ENCODE measurements at places on chromosomes 12 and 14. TPM values are rescaled to one million over a fixed set of nuclear protein-coding genes. Genes with fewer than 3 reads are reported as not detected.

KCNK13 gene
- total RNA-seq, result 0.15 TPM

FIGNL2 gene
- 0.24 TPM for total RNA-seq

KRT79 gene
- not detected for total RNA-seq

BEGAIN gene
- total RNA-seq, result 2.0 TPM

DNA sequence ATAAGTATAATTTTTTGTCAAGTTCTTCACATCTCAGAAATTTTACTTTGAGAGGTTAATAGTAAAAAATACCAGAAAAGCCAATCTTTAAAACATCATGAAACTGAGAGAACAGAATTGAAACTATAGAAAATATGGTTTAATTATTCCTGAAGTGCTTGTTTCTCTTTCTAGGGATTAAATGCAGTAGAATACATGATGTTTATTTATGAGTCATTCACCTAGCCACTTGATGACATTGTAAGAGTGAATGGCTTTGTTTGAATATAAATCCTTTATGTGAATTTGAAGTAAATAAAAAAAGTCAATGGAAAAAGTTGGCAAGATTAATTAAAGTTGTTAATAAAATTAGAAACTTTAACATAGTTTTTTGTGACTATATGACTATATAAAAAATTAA lies 48.4 kb downstream of the KTN1 start:
- DNase-seq, result no peak

DNA sequence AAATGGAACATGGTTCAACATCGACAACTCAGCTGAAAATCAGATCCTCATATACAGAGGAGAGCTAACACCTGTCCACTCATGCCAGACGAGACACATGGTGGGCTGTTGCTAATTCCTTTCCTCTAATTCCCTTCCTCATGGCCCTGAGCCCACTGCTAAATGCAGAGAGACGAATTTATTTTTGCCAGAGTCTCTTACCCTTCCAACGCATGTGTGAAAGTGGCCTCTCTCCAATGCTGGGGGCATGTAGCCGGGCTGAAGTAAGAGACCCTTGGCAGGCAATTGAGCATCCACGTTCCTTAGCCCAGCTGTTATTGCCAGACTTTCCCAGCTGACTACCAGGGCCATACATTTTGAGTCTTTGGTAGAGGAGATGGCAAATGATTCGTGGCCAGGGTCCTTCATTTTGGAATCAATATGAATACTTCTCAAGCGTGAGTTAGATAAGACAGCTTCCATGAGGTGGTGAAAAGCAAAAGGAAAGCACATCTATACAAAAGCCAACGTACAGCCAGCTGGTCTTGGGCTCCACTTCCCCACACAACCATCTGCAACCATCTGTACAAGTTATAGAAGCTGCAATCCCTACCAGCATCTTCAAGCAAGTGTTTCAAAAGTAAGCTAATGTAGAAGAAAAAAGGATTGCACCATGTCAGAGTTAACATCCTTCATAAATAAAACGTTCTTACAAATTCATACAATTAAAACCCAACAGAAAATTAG lies 28.6 kb downstream of the CORO1C start:
- no peak for DNase-seq

DNA sequence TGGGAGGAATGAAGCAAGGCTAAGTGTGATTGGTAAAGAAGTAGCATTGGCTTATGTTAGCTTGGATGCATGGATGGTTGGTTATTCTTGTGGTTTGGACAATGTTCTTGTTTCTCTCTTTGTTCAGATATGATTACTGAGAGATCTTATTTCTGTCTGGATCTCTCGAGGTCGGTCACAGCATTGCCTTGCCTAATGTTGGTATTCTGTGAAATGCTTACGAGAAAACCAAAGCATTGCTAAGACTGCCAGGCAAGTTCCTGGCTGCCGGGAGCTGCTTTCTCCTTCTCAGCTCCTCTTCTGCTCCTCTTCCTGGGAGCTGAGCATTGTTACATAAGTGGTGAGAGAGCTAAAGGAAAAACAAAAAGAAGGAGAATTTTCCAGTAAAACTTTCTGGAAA lies 7.4 kb upstream of the RND1 start:
- DNase-seq, result no peak

DNA sequence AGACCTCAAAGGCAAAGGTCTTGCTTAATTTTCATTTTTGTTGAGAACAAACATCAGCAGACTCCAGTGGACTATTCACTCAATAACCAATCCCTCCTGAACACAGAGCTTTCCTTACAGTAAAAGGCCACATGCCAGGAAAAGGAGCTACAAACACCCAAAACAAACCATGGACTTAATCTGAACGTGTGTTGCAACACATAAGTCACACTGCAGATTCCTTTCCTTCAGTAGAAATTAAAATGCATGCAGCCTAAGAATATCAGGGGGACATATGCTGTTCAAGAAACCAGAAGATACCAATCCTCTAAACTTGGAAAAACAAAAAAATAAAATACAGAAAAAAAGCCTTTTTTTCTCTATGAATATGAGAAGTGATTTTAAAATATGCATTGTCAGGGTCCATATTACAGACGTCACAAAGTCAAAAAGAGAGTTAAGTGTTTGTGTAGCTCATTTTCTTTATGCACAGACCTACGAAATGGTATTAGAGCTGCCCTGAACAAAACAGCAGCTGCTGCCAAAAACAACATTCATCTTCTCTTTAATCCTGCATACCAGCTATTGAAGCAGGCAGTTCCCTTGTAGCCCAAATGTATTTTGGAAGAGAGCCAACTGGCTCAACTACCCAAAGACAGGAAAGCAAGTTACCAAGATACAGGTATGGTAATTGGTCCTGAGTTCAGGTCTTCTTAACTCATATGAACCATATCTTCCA lies 26.2 kb downstream of the KITLG start:
- DNase-seq, result no peak

GRCh38 chr12:45309836-45310626 lies 94.1 kb downstream of the ANO6 start:
- DNase-seq, result no peak

GRCh38 chr14:72332871-72333270 lies 400.6 kb downstream of the RGS6 start:
- DNase-seq, result no peak

GRCh38 chr12:79250186-79250585 lies 385.6 kb downstream of the SYT1 start:
- DNase-seq, result no peak
